ENCODE measurements at places on chromosomes 3 and 15.

DNA sequence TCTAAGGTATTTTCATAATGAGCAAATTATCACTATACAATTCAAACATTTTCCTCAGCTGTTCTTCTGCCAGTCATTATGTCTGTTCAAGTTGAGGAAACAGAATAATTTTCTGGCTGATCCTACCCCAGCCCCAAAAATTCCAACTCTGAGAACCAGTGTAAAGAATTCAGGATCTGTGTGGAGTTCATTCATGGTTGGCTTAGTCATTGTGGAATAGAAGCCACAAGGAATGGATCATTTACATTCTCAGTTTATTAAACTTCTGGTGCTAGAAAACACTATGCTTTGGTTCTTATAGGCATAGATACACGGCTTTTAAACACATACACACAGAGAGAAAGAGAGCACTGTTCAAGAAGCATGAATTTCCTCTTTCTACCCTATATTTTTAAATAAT, 134.6 kb downstream of the CMSS1 start:
- no peak for DNase-seq

DNA sequence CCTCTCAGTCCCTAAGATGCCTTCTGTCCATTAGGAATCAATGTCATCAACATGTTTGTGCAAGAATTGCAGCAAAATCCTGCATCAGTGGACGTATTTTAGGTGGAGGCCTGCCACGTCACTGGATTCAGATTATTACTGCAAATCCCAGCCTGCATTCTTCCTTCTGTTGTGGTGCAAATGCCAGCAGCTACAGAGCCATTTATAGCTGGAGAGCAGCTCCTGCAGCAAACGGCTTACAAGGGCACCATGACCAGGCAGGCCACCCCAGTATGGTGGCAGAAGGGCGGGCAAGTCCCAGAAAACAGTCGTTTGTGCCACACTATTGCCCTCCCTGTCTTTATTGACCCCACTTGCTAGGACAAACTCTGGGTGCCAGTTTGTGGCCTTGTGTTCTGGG, 74.7 kb downstream of the SNRK start:
- no peak for DNase-seq

DNA sequence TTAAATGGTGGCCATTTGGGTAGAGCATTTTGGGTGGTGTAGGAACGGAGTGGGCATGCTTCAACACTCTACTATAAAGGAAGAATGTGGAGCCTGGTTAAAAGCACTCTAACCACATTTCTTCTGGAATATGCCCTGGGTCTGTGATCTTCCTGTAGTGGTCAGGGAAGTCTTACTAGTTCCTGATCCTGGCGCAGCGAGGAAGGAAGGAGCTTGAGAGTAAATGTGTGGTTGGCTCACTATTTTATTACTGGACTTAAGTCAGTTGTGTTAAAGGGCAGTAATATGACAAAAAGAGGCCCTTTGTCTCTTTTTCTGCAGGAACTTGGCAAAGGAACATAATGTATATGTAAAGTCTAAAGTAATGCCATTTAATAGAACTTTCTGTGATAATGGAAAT, 197.6 kb upstream of the ZPLD1 start:
- no peak for DNase-seq

- DNase-seq, result no peak
Observed at GRCh38 chr3:143286392-143287010, 166.9 kb downstream of the CHST2 start.

- no peak for DNase-seq
Observed at GRCh38 chr3:45480871-45481270, 92.5 kb downstream of the LARS2 start.

GRCh38 chr3:194404365-194405140, 5.5 kb upstream of the GP5 start:
- no peak for DNase-seq

DNA sequence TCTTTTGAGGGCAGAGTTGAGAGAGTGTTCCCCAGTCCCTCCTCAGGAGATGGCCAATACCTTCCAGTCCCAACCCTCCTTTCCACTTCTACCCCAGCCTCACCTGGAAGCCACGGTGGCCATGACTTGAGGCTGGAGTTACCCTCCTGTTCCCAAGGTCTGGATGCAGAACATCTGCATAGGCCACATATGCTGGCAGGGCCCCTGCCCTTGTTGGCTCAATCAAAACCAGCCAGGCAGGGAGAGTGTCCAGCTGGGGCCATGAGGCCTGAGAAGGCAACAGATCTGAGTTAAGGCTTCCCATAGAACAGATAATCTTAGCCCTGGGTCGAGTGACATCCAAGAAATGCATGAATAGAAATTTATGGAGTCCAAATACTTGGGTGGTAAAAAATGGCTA, 23.6 kb upstream of the VIPR1 start:
- DNase-seq, result no peak

- no peak for DNase-seq
Observed at GRCh38 chr3:27353221-27353620, 16.0 kb downstream of the NEK10 start.

- DNase-seq, result no peak
Observed at GRCh38 chr3:193737191-193737751, 144.3 kb downstream of the OPA1 start.

GRCh38 chr3:111690242-111690641, 95.1 kb upstream of the ZBED2 start:
- peak; percentile 22 for DNase-seq

GRCh38 chr3:32203854-32204253, 34.6 kb upstream of the CMTM8 start:
- no peak for DNase-seq

GRCh38 chr15:56917652-56918045, 795 bp upstream of the TCF12 start:
- DNase-seq, result no peak

GRCh38 chr15:69424001-69424400, 9.9 kb downstream of the KIF23 start:
- DNase-seq, result no peak

GRCh38 chr3:43531835-43532234, 90.0 kb downstream of the ANO10 start:
- DNase-seq, result no peak

GRCh38 chr3:20194793-20195460, 8.9 kb upstream of the SGO1 start:
- no peak for DNase-seq

- no peak for DNase-seq
Observed at GRCh38 chr3:161266731-161267150, 45.6 kb downstream of the NMD3 start.

GRCh38 chr3:189320511-189320910, 148.7 kb downstream of the TPRG1 start:
- DNase-seq, result no peak

DNA sequence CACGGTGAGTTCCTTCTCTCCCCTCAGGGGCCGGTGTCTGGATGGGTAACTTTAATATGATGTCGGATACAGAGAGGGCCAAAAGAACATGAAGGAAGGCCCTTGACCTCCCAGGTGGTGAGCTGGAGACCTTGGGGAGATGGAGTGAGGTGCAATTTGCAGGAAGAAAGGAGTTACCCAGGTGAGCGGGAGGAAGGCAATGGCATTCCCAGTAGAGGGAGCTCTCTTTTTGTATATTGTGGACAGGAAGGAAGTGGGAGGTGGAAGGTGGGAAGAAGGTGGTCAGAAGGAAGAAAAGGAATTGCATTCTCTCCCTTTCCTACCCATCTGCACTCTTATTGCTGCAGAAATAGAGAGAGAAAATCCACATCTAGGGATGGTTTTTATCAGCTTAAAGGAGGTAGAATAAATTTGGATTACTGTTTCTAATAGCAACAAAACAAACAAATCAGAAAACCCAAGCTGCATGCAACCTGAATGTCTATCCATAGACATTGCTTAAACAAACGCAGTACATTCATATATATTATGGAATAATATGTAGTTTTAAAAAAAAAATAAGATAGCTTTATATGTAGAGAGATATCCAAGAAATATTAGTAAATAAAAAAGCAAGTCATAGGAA, 169.0 kb upstream of the TSC22D2 start:
- no peak for DNase-seq

DNA sequence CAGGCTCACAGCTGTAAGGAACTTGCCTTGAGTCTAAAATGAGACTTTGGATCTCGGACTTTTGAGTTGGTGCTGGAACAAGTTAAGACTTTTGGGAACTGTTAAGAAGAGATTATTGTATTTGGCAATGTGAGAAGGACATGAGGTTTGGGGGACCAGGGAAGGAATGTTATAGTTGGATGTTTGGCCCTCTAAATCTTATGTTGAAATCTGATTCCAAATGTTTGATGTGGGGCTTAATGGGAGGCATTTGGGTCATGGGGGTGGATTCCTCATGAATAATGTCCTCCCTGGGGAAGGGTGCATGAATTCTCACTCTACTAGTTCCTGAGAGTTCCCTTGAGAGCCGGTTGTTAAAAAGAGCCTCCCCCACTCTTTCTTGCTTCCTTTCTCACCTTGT, 18.5 kb upstream of the CHCHD6 start:
- DNase-seq, result no peak

GRCh38 chr15:25611603-25612002, 172.8 kb upstream of the UBE3A start:
- DNase-seq, result no peak

DNA sequence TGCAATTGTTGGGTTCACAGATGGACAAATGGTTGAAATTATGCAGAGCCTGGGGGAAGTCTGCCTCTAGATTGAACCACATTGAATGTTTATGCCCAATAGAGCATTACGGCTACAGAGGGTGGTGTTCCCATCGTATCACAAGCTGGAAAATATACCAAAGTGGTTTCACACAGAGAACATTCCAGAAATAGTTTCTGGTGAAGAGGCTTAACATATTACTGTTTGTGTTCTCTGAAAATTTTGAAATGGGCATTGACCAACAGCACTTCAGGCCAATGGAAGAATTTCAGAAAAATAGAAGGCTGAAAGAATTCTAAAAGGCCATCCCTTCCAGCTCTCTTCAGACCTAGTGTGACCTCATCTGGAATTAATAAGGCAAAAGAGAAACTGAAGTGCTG, 203.9 kb downstream of the NEK10 start:
- DNase-seq, result no peak

DNA sequence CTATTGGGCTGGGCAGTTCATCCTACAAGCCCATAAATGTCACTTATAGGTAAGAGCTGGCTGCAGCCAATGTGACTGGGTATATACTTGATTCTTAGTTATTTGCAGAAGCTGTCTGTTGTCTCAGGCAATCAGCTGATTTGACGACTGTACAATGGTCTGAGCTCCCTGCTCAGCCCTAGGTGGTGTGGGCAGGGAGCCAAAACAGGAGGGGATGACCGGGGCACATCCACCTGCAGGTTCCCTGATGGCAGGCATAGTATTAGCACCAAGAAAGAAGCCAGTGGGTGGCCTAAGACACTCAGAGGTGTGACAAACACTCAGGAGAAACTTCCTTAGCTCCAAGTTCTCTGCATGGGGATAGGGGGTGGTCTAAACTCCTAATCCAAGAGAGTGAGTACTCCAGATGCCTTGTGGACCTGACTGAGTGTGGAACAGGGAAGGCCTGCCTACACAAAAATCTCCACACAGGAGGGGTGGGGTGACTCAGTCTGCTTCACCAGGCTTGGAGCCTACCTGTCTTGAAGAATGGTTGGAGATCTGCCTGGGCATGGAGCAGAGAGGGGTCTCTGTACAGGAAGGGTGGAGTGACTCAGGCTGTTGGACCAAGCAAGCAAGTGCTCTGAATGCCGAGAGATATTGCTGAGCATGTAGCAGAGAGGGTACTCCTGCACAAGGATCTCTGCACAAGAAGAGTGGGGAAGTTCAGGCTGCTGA, 690.4 kb upstream of the NAALADL2 start:
- no peak for DNase-seq

- DNase-seq, result no peak
Observed at GRCh38 chr3:16300881-16301359, 35.9 kb downstream of the OXNAD1 start.

DNA sequence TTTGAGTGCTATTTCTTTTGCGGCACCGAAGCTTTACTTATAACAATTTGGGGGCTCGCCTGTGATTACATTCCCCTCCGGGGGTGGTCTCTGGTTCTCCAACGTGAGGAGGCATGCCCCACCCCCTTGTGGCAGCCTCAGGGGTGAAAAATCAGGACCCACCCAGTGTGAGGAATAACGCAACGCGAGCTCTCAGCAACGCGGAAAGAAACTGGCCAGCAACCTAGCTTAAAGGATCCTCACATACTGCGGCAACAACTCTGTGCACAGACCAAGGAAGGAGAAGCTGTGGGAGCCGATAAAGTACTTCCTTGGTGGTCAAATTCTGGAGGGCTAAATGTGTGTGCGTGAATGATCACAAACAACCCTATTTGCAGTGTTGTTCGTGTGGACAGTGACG, 5.8 kb downstream of the IQCF1 start:
- no peak for DNase-seq

DNA sequence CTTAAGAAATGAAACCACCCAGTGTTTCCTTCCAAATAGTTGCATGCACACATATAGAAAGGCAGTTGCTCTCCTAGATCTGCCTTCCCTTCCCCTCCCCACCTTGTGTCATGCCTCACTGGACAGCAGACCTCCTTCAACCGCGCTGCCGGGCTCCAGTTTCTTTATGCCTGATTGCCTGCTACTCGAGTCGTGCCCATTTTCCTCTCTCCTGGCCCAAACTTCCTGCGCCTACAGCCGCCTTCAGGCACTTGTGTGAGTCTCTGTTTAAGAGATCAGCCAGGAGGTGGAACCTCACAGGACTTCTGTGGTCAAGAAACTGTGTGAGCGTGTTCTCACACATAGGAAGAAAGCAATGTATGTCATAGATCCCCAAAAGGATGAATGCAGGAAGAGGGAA, 8.8 kb upstream of the FAM107A start:
- DNase-seq, result peak; percentile 41

DNA sequence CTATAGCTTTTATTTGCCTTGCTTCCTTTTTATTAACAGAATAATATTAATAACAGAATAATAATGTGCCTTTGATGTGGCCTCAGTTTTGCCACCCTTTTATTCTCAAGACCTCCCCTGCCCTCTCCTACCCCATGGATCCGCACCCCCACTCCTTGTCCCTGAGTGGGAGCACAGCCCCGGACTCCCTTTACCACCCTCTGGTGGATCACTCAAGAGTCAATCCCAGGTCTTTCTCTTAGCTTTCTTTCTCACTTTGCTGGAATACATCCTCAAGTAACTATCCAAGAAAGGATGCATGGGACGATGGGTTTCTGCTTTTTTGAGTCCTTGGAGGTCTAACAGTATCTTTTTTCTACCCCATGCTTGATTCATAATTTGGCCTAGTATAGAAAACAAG, 63.4 kb downstream of the KLF13 start:
- DNase-seq, result no peak

DNA sequence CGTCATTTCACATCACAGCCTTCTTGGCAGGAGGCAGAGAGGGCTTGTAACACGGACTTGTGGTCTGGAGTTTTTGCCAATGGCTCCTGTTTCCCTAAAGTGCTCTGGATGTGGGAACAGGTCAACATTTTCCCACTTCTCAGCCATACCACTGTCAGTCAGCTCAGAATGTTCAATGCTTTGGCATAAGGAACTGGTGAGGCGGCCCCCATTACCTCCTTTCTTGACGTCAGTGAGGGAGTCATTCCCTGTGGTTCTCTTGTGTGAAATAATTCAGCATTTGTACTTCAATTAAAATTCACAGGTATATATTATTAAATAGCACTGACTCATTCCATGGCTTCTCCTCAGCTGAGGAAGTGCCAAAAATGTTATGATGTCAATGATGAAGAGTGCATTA, 167.1 kb downstream of the P3H2 start:
- DNase-seq, result no peak

Data from GM13976 (cell line).